ENCODE measurements at places on chromosomes 4 and X.
A peak's percentile ranks its signal among the peaks of the same experiment; 100 is the strongest.

- DNase-seq: no peak
These were observed 10.1 kb downstream of the SMIM10L2A start for GRCh38 chrX:135431886-135432285.

- DNase-seq: peak; percentile 99
These were observed at the start of gene H2AZ1 for GRCh38 chr4:99949999-99950912. TSS of gene H2AZ1 (minus strand) at chr4:99950275. CDS start at chr4:99950170, 105 bp downstream.

GRCh38 chr4:73860917-73861316, 7.8 kb downstream of the PF4V1 start:
- no peak for DNase-seq

- DNase-seq: no peak
These were observed 3.4 kb downstream of the CD38 start for GRCh38 chr4:15781427-15782095.

- no peak for DNase-seq
These were observed 522.5 kb downstream of the IQCM start for GRCh38 chr4:149293046-149293649.

GRCh38 chr4:140866492-140867005, 110.4 kb upstream of the TBC1D9 start:
- no peak for DNase-seq

Measured in right hindlimb (tissue), 1 donor.